ENCODE measurements at places on chromosomes 1 and 21. TPM values are rescaled to one million over a fixed set of nuclear protein-coding genes. Genes with fewer than 3 reads are reported as not detected.

Gene MTMR11
- 0.90 TPM for total RNA-seq

Gene SIPA1L2
- total RNA-seq = 3.2 TPM

GRCh38 chr1:93584261-93585003 lies 97.2 kb downstream of the BCAR3 start:
- H3K36me3 ChIP-seq = no peaks in the 10 kb centered on the region
- H3K4me3 ChIP-seq = no peak overlapping the region
- peaks cover 7% of the 10 kb centered on the region for H3K4me1 ChIP-seq
- no peaks in the 10 kb centered on the region for H3K27me3 ChIP-seq

Gene LCE2C
- total RNA-seq = not detected

DNA sequence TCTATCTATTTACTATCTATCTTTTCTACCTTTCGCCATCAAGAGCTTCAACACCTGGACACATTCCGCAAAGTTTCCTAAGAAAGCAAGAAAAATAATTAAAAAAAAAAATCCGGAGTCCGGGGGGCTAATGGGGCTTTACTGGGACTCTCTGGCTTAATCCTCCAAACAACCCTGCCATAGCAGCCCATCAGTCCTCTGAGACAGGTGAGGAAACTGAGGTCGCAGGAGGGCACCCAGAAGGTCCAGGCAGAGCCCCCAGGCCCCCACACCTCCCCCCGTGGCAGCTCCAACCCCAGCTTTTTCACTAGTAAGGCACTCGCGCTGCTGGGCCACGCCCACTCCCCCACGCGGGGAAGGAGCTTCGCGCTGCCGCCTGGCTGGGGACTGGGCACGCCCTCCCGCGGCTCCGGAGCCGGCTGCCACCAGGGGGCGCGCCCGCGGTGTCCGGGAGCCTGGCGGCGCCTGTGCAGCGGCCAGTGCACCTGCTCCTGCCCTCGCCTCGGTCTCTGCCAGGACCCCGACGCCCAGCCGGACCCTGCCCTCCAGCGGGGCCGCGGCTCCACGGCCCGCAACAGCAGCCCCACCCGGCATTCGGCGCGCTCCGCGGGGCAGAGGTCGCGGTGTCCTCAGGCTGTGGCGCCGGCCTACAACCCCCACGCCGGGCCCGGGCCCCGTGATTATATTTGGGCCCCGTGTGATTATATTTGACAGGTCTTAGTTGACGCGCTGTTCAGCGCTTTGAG lies 54.1 kb upstream of the SAMD11 start:
- H3K27me3 ChIP-seq = peaks cover 6% of the 10 kb centered on the region
- no peak overlapping the region for H3K27ac ChIP-seq
- no peaks in the 10 kb centered on the region for H3K36me3 ChIP-seq
- no peaks in the 10 kb centered on the region for H3K4me1 ChIP-seq
- peak; percentile 44 for DNase-seq

Gene STRIP1
- 21.6 TPM for total RNA-seq

GRCh38 chr1:241658081-241658793 lies 6.2 kb downstream of the WDR64 start:
- no peaks in the 10 kb centered on the region for H3K36me3 ChIP-seq
- DNase-seq = no peak
- H3K4me3 ChIP-seq = no peak overlapping the region
- no peak overlapping the region for H3K27ac ChIP-seq
- H3K27me3 ChIP-seq = no peaks in the 10 kb centered on the region

GRCh38 chr1:108521990-108522393 lies 37.9 kb upstream of the EEIG2 start:
- DNase-seq = no peak
- H3K36me3 ChIP-seq = no peaks in the 10 kb centered on the region
- H3K27ac ChIP-seq = no peak overlapping the region
- no peaks in the 10 kb centered on the region for H3K4me1 ChIP-seq
- H3K4me3 ChIP-seq = no peak overlapping the region

- no peaks in the 10 kb centered on the region for H3K4me1 ChIP-seq
- H3K4me3 ChIP-seq = no peak overlapping the region
- DNase-seq = no peak
- H3K27ac ChIP-seq = no peak overlapping the region
These were observed 87.7 kb downstream of the CASZ1 start for GRCh38 chr1:10708757-10709156.

DNA sequence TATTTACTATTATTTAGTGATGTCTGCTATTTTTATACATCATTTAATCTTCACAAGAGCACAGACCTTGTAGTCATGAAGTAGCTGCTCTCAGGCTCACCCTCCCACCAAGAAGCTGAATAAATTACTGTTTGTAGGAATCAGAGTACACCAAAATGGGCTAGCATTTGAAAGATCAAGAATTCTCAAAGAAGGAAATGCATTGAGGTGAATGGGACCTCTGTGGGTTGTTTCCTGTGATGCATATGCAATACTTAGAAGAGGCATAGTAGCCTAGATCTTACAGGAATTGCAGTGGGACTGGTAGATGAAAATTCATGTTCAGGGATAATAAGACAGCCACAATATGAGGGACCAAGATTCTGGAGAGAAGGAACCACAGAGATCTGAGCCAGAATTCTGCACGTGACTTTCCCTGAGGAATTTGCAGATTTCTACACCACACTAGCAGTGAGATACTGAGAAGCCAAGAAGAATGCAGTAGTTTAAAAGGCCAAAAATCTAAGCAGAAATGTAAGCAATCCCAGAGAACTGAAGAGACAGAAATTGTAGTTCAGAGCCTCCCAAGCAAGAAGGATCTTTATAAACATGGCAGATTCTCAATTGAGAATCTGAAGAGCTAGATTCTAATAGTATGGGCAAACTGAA lies 307.0 kb downstream of the ST6GALNAC3 start:
- no peak overlapping the region for H3K4me3 ChIP-seq
- H3K4me1 ChIP-seq = no peaks in the 10 kb centered on the region
- DNase-seq = no peak
- no peaks in the 10 kb centered on the region for H3K36me3 ChIP-seq
- H3K27me3 ChIP-seq = no peaks in the 10 kb centered on the region
- no peak overlapping the region for H3K27ac ChIP-seq

- no peaks in the 10 kb centered on the region for H3K36me3 ChIP-seq
- H3K4me1 ChIP-seq = no peaks in the 10 kb centered on the region
- peaks cover 3% of the 10 kb centered on the region for H3K27me3 ChIP-seq
- no peak overlapping the region for H3K27ac ChIP-seq
These were observed 200.6 kb downstream of the PRDM2 start for GRCh38 chr1:13900583-13900982.

DNA sequence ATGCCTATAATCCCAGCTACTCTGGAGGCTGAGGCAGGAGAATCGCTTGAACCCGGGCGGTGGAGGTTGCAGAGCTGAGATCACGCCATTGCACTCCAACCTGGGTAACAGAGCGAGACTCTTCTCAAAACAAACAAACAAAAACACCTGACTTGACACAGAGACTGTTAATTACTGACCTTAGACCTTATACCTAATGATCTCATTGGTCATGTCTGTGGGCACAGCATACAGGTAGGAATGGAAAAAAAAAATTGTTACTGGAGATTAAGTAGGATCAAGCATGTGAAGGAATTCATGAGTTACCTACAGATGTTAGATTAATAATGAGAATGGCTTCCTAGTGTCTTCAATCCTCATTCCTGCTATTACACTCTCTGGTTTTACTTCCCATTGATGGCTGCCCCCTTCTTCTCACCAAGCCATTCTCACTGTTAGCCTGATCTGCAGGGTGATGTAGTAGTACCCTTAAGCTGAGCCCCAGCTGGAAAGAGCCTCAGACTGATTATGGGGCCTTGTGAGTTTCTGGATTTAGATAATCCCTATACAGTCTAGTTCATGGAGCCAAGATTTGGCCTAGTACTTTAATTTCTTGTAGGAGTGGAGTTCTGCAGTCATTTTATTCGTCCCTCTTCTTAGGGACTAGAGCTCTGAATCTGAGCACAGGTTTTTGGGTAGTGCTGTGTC lies 8.8 kb downstream of the TBCE start:
- H3K4me1 ChIP-seq = no peaks in the 10 kb centered on the region
- H3K27me3 ChIP-seq = no peaks in the 10 kb centered on the region
- H3K36me3 ChIP-seq = peaks cover 3% of the 10 kb centered on the region
- no peak for DNase-seq
- H3K27ac ChIP-seq = no peak overlapping the region

DNA sequence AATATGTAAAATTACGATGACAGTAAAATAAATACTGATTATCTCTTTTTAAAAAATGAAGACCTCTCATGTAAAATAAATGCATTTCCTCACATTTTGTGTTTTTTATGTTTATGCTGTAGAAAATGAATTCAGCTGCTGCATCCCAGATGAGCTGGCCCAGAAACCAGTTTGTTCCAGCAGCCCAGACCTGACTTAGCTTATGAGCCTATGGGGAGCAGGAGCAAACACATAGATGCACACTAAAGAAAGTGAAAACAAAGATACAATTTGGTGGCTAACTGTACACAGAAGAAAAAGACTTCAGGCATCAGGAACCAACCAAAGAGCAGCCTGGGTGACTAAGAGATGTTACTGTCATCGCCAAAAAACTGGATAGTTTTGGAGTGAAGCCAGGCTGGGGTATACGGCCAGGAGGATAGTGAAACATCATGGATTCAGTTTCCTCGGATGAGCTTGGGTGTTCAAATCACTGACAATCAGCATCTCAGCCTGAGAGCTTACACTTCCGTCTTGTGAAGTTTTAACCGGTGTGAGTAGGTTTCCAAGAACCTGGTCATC lies 113.9 kb upstream of the BACE2 start:
- no peak overlapping the region for H3K4me3 ChIP-seq
- H3K36me3 ChIP-seq = no peaks in the 10 kb centered on the region
- H3K27me3 ChIP-seq = no peaks in the 10 kb centered on the region

DNA sequence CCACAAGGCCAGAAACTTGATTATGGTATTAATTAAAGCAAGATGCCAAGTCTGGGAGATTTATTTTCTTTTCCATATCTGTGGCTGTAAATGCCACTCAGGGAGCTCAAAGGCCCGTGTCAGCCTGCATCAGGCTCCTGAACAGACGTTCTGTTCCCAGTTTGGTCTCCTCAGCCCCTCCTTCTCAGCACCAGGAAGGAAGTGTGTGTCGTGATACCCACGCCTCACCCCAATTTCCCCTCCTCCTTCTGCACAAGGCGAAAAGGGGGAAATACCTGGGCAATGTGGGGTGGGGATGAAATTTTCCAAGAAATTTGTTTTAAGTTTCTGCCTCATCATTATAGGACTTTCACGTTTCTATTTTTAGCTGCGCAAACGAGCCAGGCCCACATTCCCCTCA lies 112.0 kb downstream of the SYF2 start:
- H3K4me3 ChIP-seq = no peak overlapping the region
- no peak for DNase-seq
- H3K27ac ChIP-seq = no peak overlapping the region
- H3K27me3 ChIP-seq = no peaks in the 10 kb centered on the region

Gene CD1E
- total RNA-seq = 964 TPM

DNA sequence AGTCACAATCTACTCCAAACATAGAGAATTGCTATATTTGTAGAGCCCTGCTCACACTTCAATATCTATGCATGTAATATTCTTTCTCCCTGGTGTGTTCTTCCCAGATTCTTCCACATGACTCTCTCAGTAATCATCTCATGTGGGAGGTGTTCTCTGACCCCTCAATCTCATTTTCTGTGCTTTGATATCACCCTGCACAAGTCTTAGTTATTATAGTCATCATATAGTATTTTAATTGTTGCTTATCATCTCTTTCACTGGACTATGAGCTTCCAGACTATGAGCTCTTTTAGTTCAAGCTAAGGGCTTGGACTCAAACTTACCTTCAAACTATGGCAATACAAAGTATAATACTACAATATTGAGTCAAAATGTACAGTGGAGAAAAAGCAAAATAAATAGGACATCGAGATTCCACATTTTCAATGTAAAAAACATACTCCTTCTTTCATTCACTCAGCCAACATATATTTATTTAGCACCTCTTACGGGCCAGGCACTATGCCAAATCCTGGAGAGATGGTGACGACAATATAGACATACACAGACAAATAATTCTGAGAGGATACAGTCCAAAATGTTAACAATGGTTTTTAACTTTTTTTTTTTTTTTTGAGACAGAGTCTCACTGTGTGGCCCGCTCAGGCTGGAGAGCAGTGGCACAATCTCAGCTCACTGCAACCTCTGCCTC lies 12.7 kb downstream of the TESK2 start:
- no peaks in the 10 kb centered on the region for H3K27me3 ChIP-seq
- no peak overlapping the region for H3K4me3 ChIP-seq
- H3K27ac ChIP-seq = no peak overlapping the region
- DNase-seq = no peak
- no peaks in the 10 kb centered on the region for H3K36me3 ChIP-seq

Gene BTBD19
- 0.42 TPM for total RNA-seq

DNA sequence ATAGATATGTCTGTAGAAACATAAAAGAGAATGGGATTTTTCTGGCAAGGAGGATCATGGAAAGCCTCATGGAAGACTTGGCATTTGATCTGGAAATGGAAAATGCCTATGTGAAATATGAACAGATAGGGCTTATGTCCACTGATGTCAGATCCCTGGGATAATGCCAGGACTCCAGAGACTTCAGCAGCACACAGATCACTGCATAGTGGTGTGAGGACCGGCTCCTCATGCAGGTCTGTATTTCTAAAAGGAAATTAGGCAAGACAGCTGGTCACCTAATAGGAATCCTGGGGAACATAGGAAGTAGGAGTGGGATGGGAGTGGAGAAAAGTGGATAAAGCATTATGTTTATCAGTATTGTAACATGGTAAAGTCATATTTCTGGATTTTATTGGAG lies 56.8 kb upstream of the IPO9 start:
- no peak overlapping the region for H3K27ac ChIP-seq
- H3K4me1 ChIP-seq = no peaks in the 10 kb centered on the region
- no peaks in the 10 kb centered on the region for H3K27me3 ChIP-seq
- H3K4me3 ChIP-seq = no peak overlapping the region
- no peak for DNase-seq

- H3K36me3 ChIP-seq = no peaks in the 10 kb centered on the region
- no peaks in the 10 kb centered on the region for H3K27me3 ChIP-seq
- peaks cover 6% of the 10 kb centered on the region for H3K4me1 ChIP-seq
- DNase-seq = peak; percentile 52
- no peak overlapping the region for H3K4me3 ChIP-seq
- H3K27ac ChIP-seq = peak overlapping the region; percentile 33
These were observed 262.6 kb upstream of the SGIP1 start for GRCh38 chr1:66271216-66271903.

Gene PADI2
- total RNA-seq = 1.4 TPM

GRCh38 chr1:180931529-180931928 lies 18.8 kb downstream of the KIAA1614 start:
- H3K27me3 ChIP-seq = peaks cover 9% of the 10 kb centered on the region
- H3K36me3 ChIP-seq = no peaks in the 10 kb centered on the region
- H3K4me1 ChIP-seq = peaks cover 48% of the 10 kb centered on the region
- H3K27ac ChIP-seq = no peak overlapping the region
- DNase-seq = no peak
- H3K4me3 ChIP-seq = no peak overlapping the region

DNA sequence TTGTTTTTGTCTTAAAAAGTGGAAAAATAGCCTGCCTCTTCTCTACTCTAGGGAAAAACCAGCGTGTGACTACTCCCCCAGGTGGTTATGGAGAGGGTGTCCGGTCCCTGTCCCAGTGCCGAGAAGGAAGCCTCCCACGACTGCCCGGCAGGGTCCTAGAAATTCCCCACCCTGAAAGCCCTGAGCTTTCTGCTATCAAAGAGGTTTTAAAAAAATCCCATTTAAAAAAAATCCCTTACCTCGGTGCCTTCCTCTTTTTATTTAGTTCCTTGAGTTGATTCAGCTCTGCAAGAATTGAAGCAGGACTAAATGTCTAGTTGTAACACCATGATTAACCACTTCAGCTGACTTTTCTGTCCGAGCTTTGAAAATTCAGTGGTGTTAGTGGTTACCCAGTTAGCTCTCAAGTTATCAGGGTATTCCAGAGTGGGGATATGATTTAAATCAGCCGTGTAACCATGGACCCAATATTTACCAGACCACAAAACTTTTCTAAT lies 35.0 kb upstream of the TDRD10 start:
- DNase-seq = no peak
- H3K27me3 ChIP-seq = no peaks in the 10 kb centered on the region
- peaks cover 47% of the 10 kb centered on the region for H3K4me1 ChIP-seq
- H3K4me3 ChIP-seq = no peak overlapping the region

All from thymus (tissue), 14 donors.